ENCODE measurements at places on chromosomes 5 and 9. TPM values are rescaled to one million over a fixed set of nuclear protein-coding genes. Genes with fewer than 3 reads are reported as not detected.

The SPINK5 gene
- not detected for total RNA-seq

The NPM1 gene
- total RNA-seq, result 4,412 TPM

The PCDHGB6 gene
- total RNA-seq, result 0.11 TPM

The PCDHGA11 gene
- 0.13 TPM for total RNA-seq

GRCh38 chr9:89375191-89375760, 57.0 kb downstream of the SECISBP2 start:
- H3K4me3 ChIP-seq, result no peak overlapping the region
- peaks cover 26% of the 10 kb centered on the region for H3K4me1 ChIP-seq
- H3K27ac ChIP-seq, result peak overlapping the region; percentile 9

GRCh38 chr5:149702607-149702933, 27.5 kb upstream of the PPARGC1B start:
- no peaks in the 10 kb centered on the region for H3K36me3 ChIP-seq
- DNase-seq, result no peak
- H3K4me1 ChIP-seq, result no peaks in the 10 kb centered on the region
- H3K27me3 ChIP-seq, result no peaks in the 10 kb centered on the region
- no peak overlapping the region for H3K27ac ChIP-seq
- H3K4me3 ChIP-seq, result no peak overlapping the region

- H3K36me3 ChIP-seq, result peaks cover 11% of the 10 kb centered on the region
- no peaks in the 10 kb centered on the region for H3K27me3 ChIP-seq
- peak within 1 kb of the TSS; percentile 98 for H3K4me3 ChIP-seq
- peaks cover 73% of the 10 kb centered on the region for H3K4me1 ChIP-seq
Observed at GRCh38 chr9:114387680-114388356, at the start of gene AKNA. Gene AKNA, minus strand, starts transcription at chr9:114387982. Its CDS starts 6,649 bp downstream, at chr9:114381333.

DNA sequence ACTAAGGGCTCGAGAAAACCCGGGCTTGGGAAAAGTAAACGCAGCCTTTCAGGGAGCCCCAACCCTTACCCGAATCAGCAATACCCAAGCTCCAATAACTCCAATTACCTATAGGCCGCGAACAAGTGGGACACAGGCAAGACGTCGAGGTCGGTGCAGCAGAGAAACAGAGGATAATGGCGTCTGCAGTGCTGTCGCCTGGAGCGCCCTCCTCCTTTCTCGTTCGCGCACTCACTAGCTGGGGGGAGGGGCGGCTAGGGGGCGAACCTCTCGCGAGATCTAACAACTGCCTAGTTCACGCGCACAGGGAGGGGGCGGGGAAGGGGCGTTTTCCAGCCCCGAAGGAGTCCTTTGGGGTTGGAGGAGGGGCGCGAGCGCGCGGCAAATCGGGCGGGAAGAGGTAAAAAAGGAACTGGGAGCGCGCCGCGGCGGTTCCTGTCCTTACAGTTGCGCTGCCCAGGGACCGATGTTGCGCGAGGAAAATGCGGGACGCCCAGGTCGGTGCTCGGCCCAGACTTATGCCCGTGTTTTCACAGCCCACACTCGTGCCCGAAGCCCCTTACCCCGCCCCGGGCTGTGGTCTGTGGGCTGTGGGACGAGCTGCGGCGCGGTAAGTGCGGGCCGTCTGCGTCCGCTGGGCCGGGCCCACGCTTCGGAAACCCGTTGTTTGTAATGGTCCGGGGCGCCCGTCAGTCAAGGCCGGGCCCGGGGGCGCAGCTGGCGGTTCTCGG, at the start of gene RMI1:
RMI1 (plus strand) TSS at position 411 of the 731 bp plus-strand sequence. CDS start 20,182 bp downstream, outside the sequence.
- H3K27ac ChIP-seq, result peak within 1 kb of the TSS; percentile 94

DNA sequence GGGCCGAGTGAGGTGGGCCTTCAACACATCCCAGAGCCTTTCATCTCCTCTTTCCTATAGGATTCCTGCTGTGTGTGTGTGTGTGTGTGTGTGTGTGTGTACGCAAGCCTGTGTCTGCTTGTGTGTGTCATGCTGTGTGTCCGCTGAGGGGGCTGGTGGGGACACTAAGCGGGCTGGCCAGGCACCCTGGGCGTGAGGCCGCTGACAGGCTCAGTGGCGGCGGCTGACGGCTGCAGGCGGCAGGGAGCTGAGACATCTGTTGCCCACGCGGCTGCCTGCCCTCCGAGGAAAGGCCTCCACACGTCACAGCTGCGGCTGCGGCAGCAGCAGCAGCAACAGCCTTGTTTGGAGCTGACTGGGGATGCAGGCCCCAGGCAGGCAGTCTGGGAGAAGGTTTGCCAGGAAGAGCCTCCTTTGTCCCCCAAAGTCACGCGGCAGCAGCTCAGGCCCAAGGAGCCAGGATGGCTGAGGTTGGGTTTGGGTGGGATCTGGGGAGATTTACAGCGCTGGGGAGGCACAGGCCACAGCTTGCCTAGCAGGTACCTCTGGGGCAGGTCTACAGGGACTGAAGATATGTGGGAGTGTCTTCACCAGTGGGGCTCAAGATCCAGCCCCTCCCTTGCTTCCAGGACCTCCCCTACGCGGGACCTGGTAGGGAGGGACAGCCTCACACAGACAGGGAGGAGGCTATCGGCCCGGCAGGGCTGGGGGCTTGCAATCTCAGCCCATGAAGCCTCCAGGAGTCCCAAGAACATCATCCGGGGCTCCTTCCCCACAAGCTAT, 1.8 kb downstream of the PDLIM4 start:
- H3K27me3 ChIP-seq, result no peaks in the 10 kb centered on the region
- H3K4me1 ChIP-seq, result no peaks in the 10 kb centered on the region
- peak overlapping the region; percentile 59 for H3K27ac ChIP-seq

DNA sequence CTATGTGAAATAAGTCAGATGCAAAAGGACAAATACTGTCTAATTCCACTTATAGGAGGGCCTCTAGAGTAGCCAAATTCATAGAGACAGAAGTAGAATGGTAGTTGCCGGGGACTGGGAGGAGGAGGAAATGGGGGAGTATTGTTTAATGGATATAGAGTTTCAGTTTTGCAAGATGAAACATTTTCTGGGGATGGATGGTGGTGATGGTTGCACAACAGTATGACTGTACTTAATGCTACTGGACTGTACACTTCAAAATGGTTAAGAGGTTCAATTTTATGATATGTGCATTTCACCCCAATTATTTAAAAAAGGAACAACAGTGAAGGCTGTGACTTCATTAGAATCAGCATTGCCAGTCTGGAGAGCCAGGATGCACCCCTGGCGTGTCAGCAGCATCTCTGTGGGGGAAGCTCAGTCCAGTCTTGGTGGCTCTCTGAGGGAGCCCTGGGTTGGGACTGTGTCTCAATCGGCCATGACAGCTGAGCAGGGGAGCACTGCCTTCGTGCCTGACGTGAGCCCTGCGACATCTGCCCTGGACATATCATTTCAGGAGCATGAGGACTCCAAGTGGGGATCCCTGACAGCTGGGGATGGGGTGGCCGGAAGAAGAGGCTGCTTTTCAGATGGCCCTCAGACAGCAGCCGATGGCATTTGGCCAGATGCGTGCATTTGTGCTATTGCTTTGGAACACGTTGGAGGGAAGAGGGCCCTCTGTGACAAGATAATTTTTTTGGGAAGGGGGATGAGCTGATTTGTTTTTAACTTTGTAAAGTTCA, 130.8 kb upstream of the STC2 start:
- no peaks in the 10 kb centered on the region for H3K27me3 ChIP-seq
- no peaks in the 10 kb centered on the region for H3K36me3 ChIP-seq
- H3K27ac ChIP-seq, result no peak overlapping the region
- DNase-seq, result no peak
- no peak overlapping the region for H3K4me3 ChIP-seq
- no peaks in the 10 kb centered on the region for H3K4me1 ChIP-seq

- no peak overlapping the region for H3K27ac ChIP-seq
- no peak overlapping the region for H3K4me3 ChIP-seq
- H3K36me3 ChIP-seq, result no peaks in the 10 kb centered on the region
- DNase-seq, result no peak
- no peaks in the 10 kb centered on the region for H3K4me1 ChIP-seq
- H3K27me3 ChIP-seq, result no peaks in the 10 kb centered on the region
Observed at GRCh38 chr9:27632254-27632653, 59.0 kb upstream of the C9orf72 start.
